ENCODE measurements at places on chromosomes 1 and 21. TPM values are rescaled to one million over a fixed set of nuclear protein-coding genes. Genes with fewer than 3 reads are reported as not detected.

- peak; percentile 28 for DNase-seq
- H3K27ac ChIP-seq = no peak overlapping the region
- H3K27me3 ChIP-seq = no peaks in the 10 kb centered on the region
- no peak overlapping the region for H3K4me3 ChIP-seq
- H3K36me3 ChIP-seq = no peaks in the 10 kb centered on the region
Observed at GRCh38 chr1:100387657-100388350, 35.5 kb downstream of the CDC14A start.

DNA sequence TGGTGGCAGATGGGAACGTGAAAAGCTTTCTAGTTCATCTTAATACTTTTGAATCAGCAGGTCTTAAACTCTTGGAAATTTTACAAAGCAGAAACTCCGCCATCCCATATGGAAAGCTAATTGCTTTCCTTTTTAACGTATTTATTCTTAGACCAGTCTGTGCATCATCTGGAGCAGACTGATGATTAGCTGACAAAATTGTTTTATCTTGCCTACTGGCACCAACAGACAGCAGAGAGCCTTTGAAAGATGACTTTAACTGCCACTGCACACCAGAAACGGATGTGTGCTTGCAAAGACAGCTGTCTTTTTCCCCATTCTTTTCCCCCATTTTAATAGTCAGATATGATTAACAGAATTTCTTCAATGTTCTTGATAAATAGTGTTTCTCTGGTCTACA lies 97.0 kb downstream of the PLD5 start:
- no peaks in the 10 kb centered on the region for H3K4me1 ChIP-seq
- H3K27me3 ChIP-seq = no peaks in the 10 kb centered on the region
- H3K36me3 ChIP-seq = no peaks in the 10 kb centered on the region
- H3K27ac ChIP-seq = no peak overlapping the region

GRCh38 chr1:163472651-163473248 lies 151.0 kb downstream of the NUF2 start:
- H3K4me3 ChIP-seq = no peak overlapping the region
- H3K27me3 ChIP-seq = no peaks in the 10 kb centered on the region
- no peaks in the 10 kb centered on the region for H3K4me1 ChIP-seq
- H3K27ac ChIP-seq = no peak overlapping the region

- DNase-seq = peak; percentile 60
- H3K27me3 ChIP-seq = peaks cover 3% of the 10 kb centered on the region
- H3K36me3 ChIP-seq = no peaks in the 10 kb centered on the region
Observed at GRCh38 chr1:226100436-226101391, 38.2 kb downstream of the H3-3A start.

DNA sequence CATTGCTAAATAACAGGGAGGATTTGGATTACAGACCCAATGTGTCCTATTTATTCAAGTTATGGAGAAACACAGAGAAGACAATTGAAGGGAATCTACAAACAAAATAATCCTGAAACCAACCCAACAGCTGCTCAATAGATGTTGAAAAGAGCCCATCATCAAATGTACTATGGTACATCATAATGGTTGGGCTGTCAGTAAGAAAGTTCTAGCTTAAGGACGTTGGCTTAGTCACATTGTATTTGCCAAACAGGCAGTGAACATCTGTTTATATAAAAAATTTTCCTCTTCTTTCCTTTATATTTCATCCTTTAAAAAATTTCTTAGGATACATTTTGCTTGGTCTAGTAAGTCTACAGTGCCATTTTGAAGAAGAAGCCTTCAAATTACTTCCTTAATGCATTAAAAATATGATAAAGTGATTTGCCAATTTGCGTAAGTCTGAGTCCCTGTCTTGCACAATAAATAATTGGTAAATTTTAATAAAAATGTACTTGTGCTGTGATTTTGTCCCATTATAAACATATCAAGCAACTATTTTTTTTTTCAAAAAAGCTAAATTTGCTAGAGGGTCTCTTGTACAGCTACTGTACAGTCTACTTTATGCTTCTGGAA lies 14.4 kb downstream of the MAP3K7CL start:
- no peak overlapping the region for H3K4me3 ChIP-seq
- peaks cover 23% of the 10 kb centered on the region for H3K4me1 ChIP-seq
- DNase-seq = no peak
- peak overlapping the region; percentile 67 for H3K27ac ChIP-seq

- H3K4me3 ChIP-seq = no peak overlapping the region
- H3K36me3 ChIP-seq = no peaks in the 10 kb centered on the region
- no peaks in the 10 kb centered on the region for H3K27me3 ChIP-seq
- no peak for DNase-seq
- no peak overlapping the region for H3K27ac ChIP-seq
Observed at GRCh38 chr1:9628541-9629444, 22.7 kb upstream of the PIK3CD start.

DNA sequence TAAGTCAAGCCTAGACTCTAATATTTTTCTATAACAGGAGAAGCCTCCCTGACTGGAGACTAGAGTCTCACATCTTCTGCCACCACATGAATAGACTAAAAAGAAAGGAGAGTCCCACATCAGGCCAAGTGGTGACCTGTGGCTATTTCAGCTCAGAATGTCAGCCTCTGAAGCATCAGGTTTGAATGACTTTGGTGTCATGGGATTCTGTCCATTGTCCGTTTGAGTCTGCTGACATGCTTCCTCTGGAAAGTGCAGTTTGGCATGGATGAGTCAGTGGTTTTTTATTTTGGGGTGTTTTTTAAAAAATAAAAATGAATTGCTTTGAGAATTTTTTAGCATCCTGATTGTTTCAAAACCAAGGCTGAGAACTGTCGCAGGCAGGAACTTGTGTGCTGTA lies 19.5 kb downstream of the DYRK3 start:
- H3K36me3 ChIP-seq = peaks cover 2% of the 10 kb centered on the region
- DNase-seq = no peak
- H3K4me3 ChIP-seq = no peak overlapping the region
- H3K4me1 ChIP-seq = no peaks in the 10 kb centered on the region
- no peaks in the 10 kb centered on the region for H3K27me3 ChIP-seq

Gene INSRR
- not detected for total RNA-seq

GRCh38 chr1:5376538-5377247 lies 615.5 kb downstream of the NPHP4 start:
- no peak overlapping the region for H3K27ac ChIP-seq
- H3K4me1 ChIP-seq = no peaks in the 10 kb centered on the region
- H3K4me3 ChIP-seq = no peak overlapping the region

DNA sequence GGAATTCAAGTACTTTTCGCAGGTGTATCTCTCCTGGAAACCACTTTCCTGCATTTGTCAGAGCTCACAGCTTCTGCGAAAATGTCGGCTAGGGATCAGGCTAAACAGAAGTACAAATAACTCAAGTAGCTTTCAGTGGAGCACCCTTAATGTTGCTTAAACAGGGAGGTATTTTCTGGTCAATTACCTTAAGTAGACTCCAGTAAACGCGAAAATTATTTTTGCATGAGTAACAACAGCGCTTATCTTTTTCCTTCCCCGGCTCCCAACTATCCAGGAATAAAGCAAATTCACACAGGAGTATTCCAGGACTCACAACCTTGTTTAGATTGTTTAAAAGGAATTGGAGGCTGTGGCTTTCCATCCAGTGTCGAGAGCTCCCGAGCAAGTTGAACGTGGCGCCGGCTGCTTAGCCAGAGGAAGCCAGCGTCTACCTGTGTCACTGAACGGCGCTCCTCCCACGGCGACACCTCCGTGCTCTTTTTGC lies 7.3 kb upstream of the SIM2 start:
- no peak overlapping the region for H3K27ac ChIP-seq
- no peaks in the 10 kb centered on the region for H3K4me1 ChIP-seq
- no peak for DNase-seq
- peaks cover 75% of the 10 kb centered on the region for H3K27me3 ChIP-seq
- no peak overlapping the region for H3K4me3 ChIP-seq

DNA sequence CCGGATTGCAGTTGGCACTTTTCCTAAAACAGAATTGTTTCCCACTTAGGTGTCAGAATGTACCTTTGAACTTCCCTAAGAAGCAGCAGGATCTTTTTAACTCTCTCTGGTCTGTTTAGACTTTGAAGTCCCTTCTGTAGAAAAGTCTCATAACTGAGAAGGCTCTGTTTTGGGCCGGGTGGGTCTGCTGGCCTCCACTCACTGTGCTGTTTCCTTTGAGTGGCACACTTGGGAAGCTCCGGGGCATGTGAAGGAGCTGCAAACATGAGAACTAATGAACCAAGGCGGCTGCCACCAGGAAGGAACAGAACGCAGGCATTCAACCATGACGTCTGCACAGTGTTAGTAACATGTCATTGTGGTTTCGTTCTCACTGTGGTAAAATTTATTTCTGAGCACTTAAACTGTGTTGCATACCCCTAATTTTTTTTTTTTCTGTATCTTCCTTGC lies 19.5 kb upstream of the NCMAP start:
- H3K27ac ChIP-seq = no peak overlapping the region
- DNase-seq = peak; percentile 69
- H3K36me3 ChIP-seq = peaks cover 2% of the 10 kb centered on the region
- no peaks in the 10 kb centered on the region for H3K27me3 ChIP-seq
- H3K4me1 ChIP-seq = peaks cover 5% of the 10 kb centered on the region
